ENCODE measurements at places on chromosomes 11 and 22. TPM values are rescaled to one million over a fixed set of nuclear protein-coding genes. Genes with fewer than 3 reads are reported as not detected.

DNA sequence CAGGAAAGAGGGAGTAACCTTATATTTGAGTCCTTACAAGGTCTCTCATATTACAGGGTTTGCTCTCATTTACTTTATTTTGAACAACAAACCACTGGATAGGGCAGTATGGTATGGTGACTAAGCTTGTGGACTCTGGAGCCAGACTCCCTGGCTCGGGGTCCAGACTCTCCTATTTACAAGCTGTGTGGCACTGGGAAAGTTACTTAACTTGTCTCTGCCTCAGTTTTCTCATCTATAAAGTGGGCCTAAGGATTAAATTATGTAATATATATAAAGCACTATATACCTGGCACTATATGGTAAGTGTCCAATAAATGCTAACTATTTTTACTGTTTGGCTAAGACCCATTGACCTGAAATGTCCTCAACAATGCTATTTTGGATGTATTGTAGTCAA is 1.7 kb upstream of the DCHS1 start:
- no peak for DNase-seq

DNA sequence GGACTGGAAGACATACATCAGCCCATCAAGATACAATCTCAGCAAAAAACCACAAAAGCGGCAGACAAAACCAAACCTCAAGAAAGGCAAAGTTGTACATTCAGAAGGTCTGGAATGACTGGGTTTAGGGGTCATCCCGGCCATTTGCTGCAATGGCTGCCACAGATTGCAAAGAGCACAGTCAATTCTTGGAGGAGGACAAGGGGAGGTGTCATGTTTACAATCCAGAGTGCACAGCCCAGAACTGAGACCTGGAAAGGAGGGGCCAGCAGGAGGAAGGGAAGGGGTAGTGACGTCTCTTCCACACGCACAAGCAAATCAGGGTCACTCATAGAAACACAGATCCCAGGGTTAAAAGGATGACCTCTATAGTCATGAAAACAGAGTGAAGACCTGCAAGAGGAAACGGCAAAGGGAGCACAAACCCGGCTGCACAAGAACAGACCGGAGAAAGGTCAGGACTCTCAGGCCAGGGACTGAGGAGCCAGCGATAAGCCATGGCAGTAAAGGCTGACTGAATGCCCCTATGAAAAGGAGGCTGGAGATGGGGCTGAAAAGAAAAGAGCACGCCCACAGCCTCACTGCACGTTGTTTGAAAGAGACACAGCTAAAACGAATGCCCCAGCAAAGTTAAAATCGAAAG is 18.2 kb upstream of the MUC5AC start:
- DNase-seq: no peak

CTSF gene
- total RNA-seq: 98.6 TPM

PRDM10 gene
- 4.5 TPM for total RNA-seq

OR51B4 gene
- total RNA-seq: not detected

DNA sequence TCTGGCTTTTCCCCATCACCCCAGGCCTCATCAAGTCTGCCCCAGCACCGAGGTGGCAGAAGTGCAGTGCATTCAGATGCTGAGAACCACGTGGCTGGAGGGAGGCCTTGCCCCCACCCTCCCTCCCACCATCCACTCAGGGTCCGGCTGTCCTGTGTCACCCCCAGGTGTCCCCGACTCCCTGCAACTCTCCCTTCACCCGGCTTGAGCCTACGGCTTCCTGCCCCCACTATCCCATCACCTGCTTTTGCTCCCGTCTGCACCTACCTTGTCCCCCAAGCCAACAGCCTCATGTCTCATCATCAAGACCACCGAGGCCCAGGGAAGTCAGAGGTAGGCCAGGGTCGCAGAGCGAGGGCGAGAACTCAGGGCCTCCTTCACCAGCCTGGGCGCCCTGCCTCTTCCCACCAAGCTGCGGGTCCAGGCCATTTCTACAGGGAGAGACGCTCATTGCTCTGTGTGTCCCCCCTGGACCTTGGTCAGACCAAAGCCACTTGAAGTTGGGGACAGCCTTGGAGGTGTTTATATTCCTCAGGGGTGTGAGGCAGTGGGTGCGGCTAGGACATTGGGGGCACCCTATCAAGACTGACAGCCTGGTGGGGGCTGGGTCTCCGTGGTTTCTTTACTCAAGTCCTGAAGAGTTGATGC is 66.2 kb upstream of the CCND1 start:
- no peak for DNase-seq

- no peak for DNase-seq
Observed at GRCh38 chr11:16114978-16115871, 241.1 kb downstream of the SOX6 start.

DNA sequence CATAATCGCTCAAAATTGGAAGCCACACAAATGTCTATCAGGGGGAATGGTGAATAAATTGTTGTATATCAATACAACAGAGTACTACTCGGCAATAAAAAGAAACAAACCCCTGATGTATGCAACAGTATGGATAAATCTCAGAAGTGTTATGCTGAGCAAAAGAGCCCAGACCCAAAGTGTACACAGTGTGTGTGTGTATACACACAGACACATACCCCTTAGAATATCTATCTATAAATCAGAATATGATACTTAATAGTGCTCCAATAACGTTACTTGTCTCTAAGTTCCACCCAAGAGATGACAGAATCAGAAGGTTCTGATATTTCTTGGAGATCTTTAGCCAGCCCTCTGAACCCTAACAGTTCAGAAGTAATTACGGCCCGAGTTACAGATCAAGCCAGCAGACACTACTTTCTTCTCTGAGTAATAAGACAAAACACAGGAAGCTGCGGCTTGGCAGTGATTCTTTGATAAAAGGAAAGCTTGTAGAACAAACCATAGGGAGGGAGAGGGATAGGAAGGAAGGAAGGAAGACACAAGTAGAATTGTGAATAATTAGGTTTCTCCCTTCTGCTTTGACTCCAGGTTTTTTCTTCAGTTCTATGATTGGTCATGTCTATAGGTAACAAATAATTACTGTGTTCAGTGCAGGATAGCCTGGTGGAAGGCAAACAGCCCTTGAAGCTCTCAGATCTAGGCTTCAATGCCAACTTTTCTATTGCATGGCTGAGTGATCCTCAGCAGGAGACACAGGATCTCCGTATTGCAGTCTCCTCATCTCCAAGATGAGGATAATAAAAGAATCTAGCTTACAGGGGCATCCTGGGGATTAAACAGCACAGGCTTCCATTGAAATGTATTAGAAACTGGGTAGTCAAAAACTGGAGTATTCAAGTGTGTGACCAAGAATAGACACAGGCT is 75.6 kb upstream of the TEAD1 start:
- DNase-seq: no peak

All from breast epithelium (tissue), 4 donors.